Calu3 (cell line): ENCODE measurements at places on chromosomes 3 and 15.

- no peaks in the 10 kb centered on the region for H3K36me3 ChIP-seq
- H3K27me3 ChIP-seq: no peaks in the 10 kb centered on the region
- no peak overlapping the region for H3K27ac ChIP-seq
Observed at GRCh38 chr15:90174140-90174875, 26.8 kb upstream of the SEMA4B start.

DNA sequence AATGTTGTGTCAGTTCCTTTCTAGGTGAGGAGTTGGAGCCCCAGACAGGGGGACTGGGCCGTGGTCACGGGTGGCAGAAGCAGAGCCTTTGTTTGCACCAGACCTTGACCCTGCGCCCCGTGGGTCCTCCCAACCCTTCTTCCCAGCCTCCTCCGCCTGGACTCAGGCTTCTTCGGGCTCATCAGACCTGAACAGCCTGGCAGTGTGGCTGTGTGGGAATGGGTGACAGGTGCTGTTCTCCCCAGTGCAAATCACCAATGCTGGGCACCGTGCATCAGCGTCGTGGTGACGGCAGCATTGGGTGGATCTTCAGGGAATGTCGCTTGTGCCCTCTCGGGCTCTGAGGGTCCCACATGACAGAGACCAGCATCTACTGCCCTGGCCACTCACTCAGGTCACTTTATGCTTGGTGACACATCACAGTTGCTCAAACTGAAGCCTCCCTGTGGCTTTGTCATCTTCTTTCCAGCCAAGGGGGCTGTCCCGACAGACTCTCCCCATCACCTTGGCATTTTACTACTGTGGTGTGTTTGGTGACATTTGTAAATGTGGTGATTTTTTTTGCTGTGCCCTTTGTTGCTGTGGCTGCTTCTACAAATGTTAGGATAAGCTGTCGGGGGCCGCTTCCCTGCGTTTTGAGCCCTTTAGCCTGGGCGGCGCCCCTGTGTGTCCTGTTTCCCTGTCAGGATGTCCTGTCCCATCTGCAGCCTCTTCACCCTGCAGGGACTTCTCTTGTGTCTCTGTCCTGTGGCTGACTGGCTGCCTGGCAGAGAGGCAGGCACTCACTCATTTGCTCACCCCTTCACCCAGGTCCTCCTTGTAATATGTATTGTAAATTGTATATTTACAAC is 14.5 kb downstream of the APBA2 start:
- no peaks in the 10 kb centered on the region for H3K27me3 ChIP-seq
- no peaks in the 10 kb centered on the region for H3K4me1 ChIP-seq
- no peak overlapping the region for H3K4me3 ChIP-seq

- H3K36me3 ChIP-seq: peaks cover 6% of the 10 kb centered on the region
- H3K4me1 ChIP-seq: peaks cover 13% of the 10 kb centered on the region
- no peak overlapping the region for H3K4me3 ChIP-seq
- no peak for DNase-seq
Observed at GRCh38 chr15:80099241-80099640, 39.8 kb downstream of the ZFAND6 start.

DNA sequence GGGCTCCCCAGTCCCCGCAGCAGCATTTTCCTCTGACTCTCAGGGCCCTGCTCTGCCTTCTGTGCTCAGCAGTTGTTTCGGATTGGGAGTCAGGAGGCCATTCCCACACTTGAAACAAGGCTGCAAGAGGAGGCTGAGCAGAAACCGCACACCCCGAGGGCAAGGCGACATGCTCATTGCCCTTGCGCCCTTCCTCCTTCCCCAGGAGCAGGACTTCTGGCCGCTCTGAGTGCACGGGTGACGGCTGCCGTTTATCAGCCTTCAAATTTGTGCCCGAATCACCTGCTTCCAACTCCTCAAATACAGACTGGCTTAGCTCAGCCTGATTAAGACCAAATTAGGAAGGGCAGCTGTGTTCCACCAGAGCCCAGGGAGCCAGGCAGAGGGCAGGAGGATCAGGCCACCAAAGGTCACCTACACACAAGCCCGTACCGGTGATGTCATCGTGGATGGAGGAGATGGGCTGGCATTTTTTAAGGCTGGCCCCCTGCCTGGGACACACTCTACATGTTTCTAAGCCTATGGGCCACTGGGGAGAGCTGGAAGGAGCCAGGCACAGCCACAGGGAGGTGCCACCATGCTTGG is 38.1 kb downstream of the TM2D3 start:
- DNase-seq: no peak
- peaks cover 5% of the 10 kb centered on the region for H3K36me3 ChIP-seq
- H3K4me1 ChIP-seq: peaks cover 26% of the 10 kb centered on the region
- H3K4me3 ChIP-seq: no peak overlapping the region
- no peak overlapping the region for H3K27ac ChIP-seq
- peaks cover 73% of the 10 kb centered on the region for H3K27me3 ChIP-seq
